Activated CD4-positive, CD25-positive, alpha-beta regulatory T cell treated with anti-CD3 and anti-CD28 coated beads, Interleukin-2, amount 50 U/mL, for 16 hours (primary cell): ENCODE measurements at places on chromosomes 7 and 10.
A peak's percentile ranks its signal among the peaks of the same experiment; 100 is the strongest.

GRCh38 chr10:60518745-60519144 lies 129.1 kb upstream of the ANK3 start:
- DNase-seq: no peak

- no peak for DNase-seq
Measured at GRCh38 chr10:90989378-90989777, 68.5 kb upstream of the ANKRD1 start.

DNA sequence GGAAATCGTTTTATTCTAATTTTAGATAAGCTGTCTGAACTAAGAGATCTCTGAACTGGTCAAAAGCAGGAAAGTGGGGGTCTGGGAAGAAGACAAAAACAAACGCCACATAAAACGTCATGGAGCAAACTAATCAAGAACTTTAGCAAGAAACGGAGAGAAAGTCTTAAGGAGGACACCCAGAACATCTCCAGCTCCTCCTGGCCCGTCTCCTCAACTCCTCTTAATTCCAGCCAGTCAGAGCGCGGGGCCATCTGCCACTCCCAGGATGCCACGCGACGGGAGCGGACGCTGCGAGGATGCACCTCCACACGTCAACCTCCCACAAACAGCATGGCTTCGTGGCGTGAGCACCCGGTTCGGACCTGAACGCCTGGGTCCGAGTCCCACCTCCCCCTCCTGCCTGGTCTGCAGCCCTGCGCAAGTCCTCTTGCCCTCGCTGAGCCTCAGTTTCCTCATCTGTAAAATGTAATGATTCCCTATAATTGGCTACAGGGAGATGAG lies 598 bp downstream of the MMS19 start:
- peak; percentile 41 for DNase-seq

DNA sequence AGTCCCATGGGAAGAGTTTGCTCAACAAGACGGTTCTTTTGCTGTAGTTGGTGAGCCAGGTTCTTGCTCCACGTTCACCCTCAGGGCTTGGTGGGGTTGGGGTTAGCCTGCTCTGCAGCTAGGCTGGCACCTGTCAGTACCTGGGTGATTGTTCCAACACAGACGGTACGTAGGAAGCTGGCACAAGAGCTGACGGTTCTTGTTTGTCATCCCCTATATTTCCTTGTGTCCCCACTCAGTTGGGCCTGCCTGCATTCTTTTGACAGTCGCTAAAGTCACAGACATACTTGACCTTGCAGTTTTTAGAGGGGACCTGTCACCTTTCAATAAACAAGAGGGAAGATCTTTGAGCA lies 40.2 kb upstream of the SYPL1 start:
- DNase-seq: no peak

DNA sequence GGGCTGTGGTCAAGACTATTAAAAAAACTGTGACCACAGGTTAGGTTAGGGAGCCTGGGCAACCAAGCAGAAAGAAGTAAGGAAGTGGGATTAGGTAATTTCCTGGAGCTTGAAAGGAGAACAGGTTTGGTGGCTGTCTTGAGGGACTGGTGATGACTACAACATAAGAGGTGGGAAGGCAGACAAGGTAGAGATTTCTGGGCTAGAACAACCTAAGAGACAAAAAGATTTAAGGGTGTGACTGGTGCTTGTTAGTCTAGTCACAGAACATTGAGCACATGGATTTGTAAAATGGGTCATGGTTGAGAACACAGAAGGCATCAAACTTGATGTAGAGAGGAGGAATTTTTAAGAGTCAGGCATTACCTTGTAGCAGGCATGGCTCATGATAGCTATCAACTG lies 123.7 kb upstream of the ASAH2 start:
- DNase-seq: no peak

GRCh38 chr7:67593794-67594193 lies 597.2 kb downstream of the TYW1 start:
- DNase-seq: no peak

DNA sequence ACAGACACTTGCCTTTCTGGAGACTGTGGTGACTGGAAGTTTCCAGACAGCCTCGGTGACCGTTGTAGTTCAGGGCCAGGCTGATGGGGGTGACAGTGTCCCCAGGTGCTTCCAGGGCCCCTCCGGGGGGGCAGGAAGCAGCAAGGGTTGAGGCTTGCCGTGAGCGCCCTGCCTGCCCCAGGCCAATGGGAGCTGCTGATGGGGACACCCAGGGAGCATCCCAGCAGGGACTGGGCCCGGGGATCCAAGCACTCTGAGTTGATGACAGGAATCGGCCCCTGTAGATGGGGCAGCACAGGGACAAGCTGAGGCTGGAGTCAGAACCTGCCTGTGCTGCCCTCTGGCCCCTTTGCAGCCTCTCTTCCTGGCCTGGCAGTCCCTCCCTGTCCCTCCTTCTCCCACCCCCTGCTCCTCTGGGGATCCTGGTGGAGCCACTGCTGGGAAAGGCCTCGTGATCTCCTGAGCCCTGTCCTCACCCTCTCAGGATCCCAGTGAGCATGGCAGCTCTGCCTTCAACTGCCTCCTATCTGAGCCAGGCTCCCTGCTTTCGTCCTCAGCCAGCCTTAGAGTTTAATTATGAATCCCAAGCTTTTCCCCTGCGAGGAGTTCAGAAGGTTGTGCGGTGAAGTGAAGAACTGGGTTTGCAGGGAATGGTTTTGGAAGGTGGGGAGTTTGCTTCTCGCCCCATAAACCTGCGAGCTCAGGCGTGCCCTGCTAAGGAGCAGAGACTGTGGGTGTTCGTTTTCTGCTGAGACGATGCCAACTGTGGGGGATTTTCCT lies 84.7 kb downstream of the ADCY1 start:
- no peak for DNase-seq

- no peak for DNase-seq
Measured at GRCh38 chr7:1401011-1401410, 58.3 kb downstream of the MICALL2 start.
